Stimulated activated CD4-positive, alpha-beta T cell treated with anti-CD3 and anti-CD28 coated beads, TNF-alpha, amount 100 ng/mL, for 24 hours (primary cell): ENCODE measurements at places on chromosomes 12 and 14.

GRCh38 chr14:106877517-106877916, 1351.1 kb downstream of the TMEM121 start:
- no peak for DNase-seq

- DNase-seq = no peak
These were observed 20.5 kb downstream of the BRAP start for GRCh38 chr12:111664961-111665865.

DNA sequence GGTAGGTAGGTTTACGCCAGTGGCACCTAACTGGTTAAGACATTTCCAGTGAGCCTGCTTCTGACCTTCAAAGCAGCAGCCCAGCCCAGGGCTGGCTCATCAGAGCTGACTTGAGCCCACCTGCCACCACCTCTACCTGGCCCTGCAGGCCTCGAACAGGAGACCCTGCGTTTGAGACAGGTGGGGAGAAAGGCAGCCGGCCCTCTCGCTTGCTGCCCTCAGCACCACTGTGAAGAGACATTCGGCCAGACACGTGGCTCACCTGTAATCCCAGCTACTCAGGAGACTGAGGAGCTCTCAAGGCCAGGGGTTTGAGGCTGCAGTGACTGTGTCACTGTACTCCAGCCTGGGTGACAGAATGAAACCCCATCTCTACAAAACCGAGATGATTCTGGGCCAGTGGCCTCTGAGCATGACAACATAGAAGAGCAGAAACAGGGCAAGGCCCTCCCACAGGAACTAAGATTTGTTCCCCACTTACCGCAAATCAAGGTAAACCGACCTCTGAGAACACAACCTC, 74.2 kb downstream of the TESC start:
- no peak for DNase-seq

GRCh38 chr12:58871556-58871955, 48.7 kb downstream of the LRIG3 start:
- no peak for DNase-seq

- DNase-seq = no peak
These were observed 66.1 kb downstream of the ST8SIA1 start for GRCh38 chr12:22268406-22268805.

DNA sequence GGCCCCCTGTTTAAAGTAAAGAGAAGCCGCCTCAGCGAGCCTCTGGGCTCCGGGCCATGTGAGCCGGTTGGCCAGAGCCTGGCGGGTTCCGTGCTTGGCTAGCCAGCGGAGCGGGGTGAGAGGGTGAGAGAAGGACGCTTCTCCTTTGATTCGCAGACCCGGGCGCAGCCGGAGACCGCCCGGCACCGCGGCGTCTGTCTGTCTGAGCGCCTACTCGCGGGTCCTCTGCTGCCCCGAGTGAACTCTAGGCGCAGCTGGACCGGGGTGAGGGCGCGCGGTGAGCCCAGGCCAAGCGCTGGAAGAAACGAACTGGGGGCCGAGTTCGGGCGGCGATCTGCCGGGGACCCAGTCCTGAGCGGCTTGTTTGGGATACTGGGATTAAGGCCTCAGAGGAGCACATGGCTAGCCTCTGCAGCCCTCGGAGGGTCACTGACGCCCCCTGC, 41.4 kb upstream of the TBX5 start:
- DNase-seq = no peak

DNA sequence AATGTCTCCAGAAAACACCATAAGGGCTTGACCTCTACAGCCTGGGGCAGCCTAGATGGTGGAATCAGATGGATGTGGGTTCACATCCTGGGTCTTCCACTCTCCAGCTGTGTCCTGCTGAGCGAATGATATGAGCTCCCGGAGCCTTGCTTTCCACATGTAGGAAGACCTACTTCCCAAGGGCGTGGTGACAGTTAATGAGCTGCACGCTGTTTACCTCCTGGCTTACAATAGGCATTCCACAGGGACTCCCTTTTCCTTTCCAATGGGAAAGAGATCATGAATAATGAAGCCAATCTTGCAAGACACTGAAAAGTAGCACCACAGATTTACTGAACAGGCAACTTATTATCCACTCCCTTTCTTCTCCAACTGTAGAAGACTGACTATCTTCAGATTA, 46.1 kb downstream of the TMTC1 start:
- DNase-seq = no peak

- DNase-seq = no peak
These were observed 129.1 kb downstream of the KITLG start for GRCh38 chr12:88451205-88451604.

DNA sequence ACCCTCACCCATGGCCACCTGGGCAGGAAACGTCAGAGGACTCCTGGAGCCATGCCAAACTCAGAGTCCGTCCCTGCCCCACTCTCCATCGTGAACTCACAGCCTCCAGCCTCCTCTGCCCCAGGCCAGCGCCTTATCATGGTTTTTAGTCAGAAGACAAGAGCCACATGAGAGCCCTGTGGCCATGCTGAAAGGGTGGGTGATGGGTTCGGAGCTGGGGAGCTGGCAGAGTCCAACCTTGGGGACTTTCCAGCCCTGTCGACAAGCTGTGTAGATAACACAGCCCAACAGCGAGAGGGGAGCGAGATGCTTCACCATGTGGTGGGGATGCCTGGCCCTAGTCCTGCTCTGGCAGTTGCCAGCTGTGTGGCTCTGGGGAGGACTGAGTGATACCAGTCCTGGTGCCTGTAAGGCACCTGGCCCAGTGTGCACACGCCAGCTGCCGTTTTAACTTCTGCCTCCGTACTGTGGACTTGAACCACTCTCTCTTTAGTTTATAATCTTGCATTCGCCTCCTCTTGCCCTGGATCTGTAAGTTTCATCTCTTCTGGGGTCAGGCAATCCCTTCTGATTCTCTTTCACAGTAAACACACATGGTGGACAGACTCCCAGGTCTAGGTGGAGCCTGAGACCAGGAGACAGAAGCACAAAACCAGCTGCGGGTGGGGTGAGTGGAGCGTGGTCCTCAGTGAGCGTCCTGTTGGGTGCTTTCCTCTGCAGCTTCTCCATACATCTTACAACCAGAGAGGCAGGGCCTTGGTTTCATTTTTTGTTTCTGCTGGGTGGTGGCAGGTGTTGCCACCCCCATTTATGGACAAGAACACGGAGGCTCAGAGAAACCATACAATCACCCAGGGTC, 55.3 kb downstream of the RIN3 start:
- DNase-seq = no peak

DNA sequence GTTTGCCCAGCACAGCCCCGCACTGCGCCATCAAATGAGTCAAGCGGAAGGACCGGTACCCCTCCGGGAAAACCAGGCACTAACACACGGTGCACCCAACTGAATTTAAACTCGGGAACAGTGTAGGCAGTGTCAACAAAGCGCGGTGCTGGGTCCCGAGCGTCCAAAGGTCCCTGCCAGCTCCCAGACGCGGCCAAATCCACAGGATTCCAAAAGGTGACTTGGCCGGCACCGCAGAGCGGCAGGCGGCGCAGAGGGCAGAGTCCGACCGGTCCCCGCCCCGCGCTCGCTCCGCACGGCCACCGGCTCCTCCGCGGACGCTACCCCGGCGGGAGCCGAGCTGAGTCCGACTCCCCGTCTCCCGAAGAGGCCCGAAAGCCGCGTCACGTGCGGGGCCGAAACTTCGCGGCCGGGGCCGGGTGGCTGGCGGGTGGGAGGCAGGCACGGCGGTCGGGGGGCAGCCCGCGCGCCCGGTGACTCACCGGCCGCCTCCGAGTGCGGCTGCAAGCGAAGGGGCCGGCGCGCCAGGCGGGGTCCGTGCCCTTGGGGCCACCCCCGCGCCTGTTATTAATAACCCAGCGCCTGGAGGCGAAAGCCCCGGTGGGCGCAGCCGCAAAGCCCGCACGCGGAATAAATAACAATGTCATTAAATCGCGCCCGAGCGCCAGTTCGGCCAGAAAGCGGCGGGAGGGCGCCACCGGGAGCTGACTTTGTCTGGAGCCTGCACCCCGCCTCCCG, 863 bp downstream of the DENND5B start:
- no peak for DNase-seq

GRCh38 chr12:62543324-62543723, 76.7 kb downstream of the MON2 start:
- no peak for DNase-seq

- DNase-seq = no peak
These were observed 93.9 kb downstream of the SLC16A7 start for GRCh38 chr12:59689776-59690175.

- no peak for DNase-seq
These were observed 168.3 kb downstream of the DUSP6 start for GRCh38 chr12:89183985-89184435.

DNA sequence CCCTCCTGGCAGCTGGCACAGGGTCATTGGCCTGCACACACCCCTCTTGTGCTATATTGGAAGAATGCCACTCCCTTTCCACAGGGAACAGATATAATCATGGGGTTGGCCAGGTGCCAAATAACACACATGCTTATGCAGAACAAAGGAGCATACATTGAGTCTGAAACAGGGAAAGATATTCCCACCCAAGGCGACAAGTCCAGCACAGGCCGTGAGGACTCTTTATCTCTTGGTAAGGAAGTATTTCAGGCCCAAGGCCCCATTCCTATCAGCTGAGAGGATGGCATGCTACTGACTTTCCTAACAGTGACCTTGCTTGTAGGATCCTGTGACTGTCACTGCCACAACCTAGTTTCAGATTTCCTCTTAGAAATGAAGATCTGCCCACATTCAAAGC, 59.0 kb upstream of the STXBP6 start:
- no peak for DNase-seq

DNA sequence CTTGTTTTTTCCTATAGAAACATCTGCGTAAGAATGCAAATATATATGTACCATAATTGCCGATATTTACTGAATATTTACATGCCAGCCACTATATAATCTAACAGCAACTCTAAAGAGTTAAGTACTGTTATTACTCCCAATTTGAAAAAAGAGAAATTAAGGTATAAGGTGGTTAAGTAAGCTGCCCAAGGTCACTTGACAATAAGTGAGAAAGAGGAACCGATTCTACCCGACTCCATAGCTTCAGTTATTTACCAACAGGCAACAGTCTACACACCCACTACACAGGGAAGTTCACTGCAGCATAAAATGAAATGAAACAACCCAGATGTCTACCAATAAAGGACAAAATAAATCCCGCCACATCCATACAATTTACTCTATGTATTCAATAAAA, 1.1 kb downstream of the MIS18BP1 start:
- DNase-seq = no peak

- no peak for DNase-seq
These were observed 102.4 kb upstream of the ATF1 start for GRCh38 chr12:50661300-50662115.

- DNase-seq = no peak
These were observed 60.8 kb upstream of the NEDD1 start for GRCh38 chr12:96846293-96846692.

GRCh38 chr12:41663598-41664265, 475.6 kb downstream of the PDZRN4 start:
- no peak for DNase-seq

GRCh38 chr14:47596860-47597259, 78.5 kb downstream of the MDGA2 start:
- DNase-seq = no peak

DNA sequence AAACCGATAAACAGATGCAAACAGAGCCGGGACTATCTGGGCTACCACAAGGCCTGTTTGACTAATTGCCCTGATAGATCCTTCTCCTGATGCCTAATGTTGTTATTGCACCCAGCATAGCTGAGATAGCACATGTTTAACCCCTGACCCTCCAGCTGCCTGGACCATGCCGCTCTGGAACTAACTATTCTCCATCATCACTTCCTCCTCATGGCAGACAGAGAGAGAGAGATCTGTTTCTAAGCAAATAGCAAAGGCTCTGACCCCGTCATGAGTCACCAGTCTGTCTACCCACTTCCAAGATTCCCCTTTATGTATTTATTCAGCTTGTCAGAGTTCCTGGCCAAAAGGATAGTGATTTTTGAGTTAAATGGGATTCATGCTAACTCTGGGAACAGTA, 58.2 kb upstream of the FLRT2 start:
- DNase-seq = no peak

DNA sequence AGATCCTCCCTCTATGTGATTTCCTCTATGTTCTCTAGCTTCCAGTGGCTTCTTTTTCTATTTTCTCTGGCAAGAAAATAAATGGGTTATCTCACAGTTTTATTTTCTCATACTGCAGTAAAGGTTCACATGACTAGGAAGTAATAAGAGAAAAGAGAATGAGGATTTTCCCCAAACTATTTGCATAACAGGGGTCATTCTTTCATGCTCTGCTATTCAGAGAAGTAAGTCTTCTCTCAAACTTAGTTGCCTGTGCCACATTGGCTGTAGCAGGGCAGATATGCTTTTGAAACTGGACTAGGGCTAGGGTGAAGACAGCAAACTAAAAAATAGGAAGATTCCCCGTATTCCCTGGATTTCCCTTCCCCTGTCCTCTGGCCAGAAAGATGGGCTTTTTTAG, 57.4 kb downstream of the ACSM4 start:
- no peak for DNase-seq

- DNase-seq = no peak
These were observed 263.2 kb downstream of the RAD51B start for GRCh38 chr14:68082698-68083291.

DNA sequence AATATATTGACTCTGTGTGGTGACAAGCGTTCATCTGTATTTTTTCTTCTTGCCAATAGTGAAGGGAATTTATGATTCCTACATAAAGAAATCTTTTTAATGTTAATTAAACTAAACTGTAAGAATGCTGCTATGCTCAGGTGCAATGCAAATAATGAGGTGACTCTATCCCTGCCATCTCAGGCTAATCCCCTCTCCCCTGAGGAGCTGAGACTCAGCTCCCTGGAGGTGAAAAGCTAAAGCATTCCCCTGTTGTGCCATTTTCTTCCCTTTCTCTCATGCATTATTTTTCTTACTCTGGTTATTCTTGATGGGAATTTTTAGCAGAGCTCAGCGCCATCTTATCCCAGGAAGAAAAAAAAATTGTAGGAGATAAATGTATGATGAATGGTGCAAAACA, 113.9 kb upstream of the FGD4 start:
- DNase-seq = no peak

DNA sequence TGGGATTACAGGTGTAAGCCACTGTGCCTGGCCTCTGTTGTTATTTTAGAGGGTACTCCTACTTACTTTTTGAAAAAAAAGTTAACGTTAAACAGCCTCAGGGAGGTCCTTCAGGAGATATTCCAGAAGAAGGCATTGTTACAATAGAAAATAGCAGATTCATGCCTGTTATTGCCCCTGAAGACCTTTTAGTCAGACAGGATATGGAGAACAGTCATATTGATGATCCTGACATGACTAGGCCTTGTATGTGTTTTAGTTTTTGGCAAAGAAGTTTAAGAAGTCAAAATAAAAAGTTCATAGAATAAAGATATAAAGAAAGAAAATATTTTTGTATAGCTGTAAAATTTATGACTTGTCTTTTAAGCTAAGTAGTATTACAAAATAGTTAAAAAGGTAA, 45.3 kb downstream of the WASHC3 start:
- DNase-seq = no peak
